ENCODE measurements at places on chromosomes 13 and 19. TPM values are rescaled to one million over a fixed set of nuclear protein-coding genes. Genes with fewer than 3 reads are reported as not detected.
A peak's percentile ranks its signal among the peaks of the same experiment; 100 is the strongest.

The ANKRD24 gene
- 1.2 TPM for polyA plus RNA-seq

The RANBP3 gene
- polyA plus RNA-seq, result 71.9 TPM

The KLK6 gene
- polyA plus RNA-seq, result 53.2 TPM

DNA sequence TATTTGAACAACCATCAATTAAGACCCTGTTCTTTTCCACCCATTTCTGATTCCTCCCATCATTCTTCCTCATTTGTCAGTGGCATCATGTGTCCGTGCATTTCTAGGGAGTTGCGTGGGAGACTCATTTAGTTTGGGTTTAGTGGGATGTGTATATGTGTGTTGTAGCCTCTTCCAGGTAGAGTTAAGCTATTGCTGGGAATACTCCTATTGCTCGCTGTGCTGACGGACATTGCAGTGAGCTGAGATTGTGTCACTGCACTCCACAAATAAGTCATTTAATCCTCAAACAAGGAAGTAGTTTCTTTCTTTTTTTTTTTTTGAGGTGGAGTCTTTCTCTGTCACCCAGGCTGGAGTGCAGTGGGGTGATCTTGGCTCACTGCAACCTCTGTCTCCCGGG, 42.2 kb upstream of the RCBTB2 start:
- DNase-seq, result no peak

GRCh38 chr19:12840091-12841079, 2.1 kb downstream of the MAST1 start:
- DNase-seq, result no peak

The CEACAM16 gene
- not detected for polyA plus RNA-seq

DNA sequence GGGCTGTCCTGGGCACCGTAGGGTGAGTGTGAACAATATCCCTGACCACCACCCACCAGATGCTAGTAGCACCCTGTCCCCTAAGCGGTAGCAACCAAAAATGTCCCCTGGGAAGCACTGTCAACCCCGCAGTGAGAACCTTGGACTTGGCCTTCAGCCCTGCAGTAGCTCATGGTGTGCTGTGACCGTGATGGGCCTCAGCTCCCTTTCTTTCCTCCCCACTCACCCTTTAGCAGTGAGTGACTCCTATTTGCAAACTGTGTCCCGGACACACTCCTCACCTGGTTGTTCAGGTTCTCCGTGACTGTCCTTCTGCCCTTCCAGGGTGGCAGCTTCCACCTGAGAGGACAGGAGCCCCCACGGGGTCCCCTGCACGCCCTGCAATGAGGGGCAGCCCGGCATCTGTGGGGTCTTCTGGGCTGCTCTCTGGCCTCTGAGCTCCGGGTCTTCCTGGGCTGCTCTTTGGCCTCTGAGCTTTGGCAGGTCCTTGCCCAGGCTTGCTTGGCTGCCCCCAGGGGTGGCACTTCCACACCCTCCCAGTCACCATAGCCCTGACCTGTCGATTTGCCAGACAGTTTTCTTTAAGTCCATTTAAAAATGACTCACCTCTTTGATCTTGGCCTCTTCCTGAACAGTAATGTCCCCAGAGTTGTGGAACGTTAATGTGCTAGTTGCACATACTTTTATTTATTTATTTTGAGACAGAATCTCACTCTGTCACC, 3.8 kb downstream of the KDM4B start:
- DNase-seq, result no peak

GRCh38 chr19:42226886-42227285, 6.8 kb downstream of the ZNF526 start:
- DNase-seq, result no peak

GRCh38 chr19:35670686-35671085, 4.4 kb downstream of the UPK1A start:
- DNase-seq, result no peak

The JSRP1 gene
- polyA plus RNA-seq, result 0.50 TPM

The ZNF234 gene
- 12.4 TPM for polyA plus RNA-seq

The ZNF708 gene
- polyA plus RNA-seq, result 14.5 TPM

DNA sequence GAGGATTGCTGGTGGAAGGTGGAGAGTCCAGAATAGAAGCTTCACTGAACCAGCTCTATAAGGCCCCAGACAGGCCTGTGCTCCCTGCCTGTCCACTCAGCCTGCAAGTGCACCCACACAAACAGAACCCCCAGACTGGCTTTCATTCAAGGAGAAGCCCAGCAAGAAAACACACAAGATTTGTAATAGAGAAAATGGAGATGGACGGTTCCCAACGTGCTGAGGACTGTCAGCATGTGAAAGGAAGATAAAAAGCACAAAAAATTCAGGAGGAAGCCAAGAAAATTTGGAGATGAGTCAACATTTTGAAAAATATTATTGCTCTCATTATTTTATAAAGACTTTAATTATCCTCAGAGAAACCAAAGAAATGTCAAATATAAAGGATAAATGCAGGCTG, 218.2 kb upstream of the SLC10A2 start:
- no peak for DNase-seq

GRCh38 chr19:6516659-6517291, 14.1 kb upstream of the TNFSF9 start:
- DNase-seq, result peak; percentile 77

GRCh38 chr13:79360095-79360494, 46.0 kb downstream of the RBM26 start:
- DNase-seq, result no peak

The CKAP2 gene
- polyA plus RNA-seq, result 63.7 TPM

The KIR2DL4 gene
- 0.05 TPM for polyA plus RNA-seq

DNA sequence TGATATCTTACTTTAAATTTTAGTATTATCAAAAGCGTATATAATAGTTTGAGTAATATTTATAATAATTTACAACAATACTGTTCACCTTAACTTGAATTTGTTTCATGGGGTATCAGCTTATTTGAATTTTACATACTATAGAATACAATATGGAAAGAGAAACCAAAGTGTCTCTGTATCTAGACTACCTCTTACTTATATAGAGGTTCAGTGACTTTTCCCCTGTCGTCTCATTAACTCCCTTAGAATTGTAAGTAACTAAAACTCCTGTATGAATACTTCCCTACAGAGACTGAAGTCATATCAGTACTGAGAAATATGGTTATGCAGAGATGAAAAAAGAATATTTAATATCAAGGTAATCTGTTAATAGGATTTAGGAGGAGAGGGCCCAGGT, 26.8 kb downstream of the COG6 start:
- DNase-seq, result no peak

The LYPD3 gene
- 2.2 TPM for polyA plus RNA-seq

The COMMD6 gene
- 260 TPM for polyA plus RNA-seq

- DNase-seq, result peak; percentile 12
Observed at GRCh38 chr13:62512194-62513141, 1096.8 kb upstream of the PCDH20 start.

The LPAR6 gene
- polyA plus RNA-seq, result 49.4 TPM

The OLFM4 gene
- 0.46 TPM for polyA plus RNA-seq

- no peak for DNase-seq
Observed at GRCh38 chr19:7861619-7862412, 12.4 kb downstream of the PRR36 start.

- DNase-seq, result no peak
Observed at GRCh38 chr13:26485786-26486185, 71.7 kb upstream of the WASF3 start.

The GGN gene
- 1.0 TPM for polyA plus RNA-seq

- no peak for DNase-seq
Observed at GRCh38 chr13:114065141-114065925, 67.1 kb downstream of the RASA3 start.

DNA sequence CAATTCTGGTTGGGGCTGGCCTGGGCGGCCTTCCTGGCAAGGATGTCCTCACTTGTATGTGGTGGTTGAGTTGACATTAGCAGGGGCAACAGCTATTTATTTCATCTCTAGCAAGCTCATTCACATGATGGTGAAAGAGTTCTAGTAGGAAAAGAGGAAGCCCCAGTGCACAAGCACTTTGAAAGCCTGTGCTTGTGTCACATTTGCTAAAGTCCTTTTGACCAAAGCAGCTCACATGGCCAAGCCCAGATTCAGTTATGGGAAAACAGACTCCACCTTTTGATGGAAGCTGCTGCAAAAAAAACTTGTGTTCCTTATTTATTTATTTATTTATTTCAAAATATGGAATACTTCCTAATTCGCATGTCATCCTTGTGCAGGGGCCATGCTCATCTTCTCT, 17.2 kb downstream of the GTF2F2 start:
- DNase-seq, result no peak

The ZNF564 gene
- polyA plus RNA-seq, result 14.4 TPM

The NKPD1 gene
- 0.10 TPM for polyA plus RNA-seq

GRCh38 chr19:616062-616700, 17.2 kb downstream of the POLRMT start:
- DNase-seq, result no peak

The RGCC gene
- polyA plus RNA-seq, result 11.7 TPM

The MYO1F gene
- 4.9 TPM for polyA plus RNA-seq

DNA sequence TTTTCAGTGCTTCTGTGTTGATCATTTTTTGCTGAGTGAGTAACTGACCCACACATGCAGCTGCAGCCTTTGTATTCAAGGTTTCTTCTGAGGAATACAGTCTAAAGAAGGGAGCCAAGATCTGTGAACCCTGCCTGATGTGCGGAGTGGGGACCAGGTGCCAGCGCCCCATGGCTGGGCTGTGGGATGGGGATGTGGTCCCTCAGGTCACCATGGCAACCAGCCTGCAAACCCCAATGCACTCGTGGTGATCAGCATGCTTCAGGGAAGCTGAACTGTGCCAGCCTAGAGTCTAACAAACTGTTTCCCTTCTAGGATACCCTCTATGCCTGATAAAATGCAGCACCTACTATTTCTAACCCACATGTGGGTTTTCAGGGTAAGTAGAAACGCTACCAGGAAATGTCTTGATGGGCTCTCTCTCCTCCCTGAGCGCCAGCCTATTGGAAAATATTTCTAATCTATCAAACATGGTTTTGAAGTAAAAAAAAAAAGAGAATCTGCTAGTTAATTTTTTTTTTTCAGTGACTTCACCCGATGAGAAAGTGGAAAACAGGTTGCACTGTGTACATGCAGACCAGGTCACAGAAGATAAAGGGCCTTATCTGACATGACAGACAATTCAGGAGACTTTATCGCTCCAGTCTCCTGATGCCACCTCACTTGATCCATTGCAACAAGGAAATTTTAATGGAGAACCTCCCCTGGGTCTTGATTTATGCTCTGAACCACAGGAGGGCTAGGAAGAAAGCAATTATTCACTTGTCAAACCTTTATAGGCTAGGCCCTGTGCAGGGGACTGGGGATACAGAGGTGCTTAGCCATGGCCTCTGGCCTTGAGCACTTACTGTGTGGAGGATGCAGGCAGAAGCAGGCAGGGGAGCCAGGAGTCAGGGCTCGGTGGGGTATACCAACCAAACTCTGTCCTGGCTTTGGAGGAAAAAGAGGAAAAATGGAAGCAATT, 51.1 kb downstream of the RASL11A start:
- no peak for DNase-seq

DNA sequence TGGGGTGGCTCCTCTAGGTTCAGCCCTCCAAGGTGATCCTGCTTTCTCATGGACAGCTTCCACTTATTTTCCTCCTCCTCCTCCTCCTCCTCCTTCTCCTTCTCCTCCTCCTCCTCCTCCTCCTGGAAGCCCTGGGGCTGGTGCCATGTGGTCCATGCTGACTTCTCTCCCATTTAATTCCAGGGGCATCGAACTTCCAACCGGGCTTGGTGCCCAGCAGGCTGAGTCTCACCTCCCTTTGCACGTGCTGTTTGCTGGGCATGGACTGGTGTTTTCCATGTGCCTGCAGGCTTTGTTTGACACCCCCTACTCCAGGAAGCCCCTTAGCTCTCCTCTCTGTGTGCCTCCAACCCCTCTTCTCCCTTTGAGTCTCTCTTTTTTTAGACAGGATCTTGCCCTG, 3.7 kb downstream of the MAST3 start:
- DNase-seq, result no peak

- no peak for DNase-seq
Observed at GRCh38 chr13:28597641-28598040, 61.3 kb upstream of the POMP start.

- peak; percentile 40 for DNase-seq
Observed at GRCh38 chr13:46896341-46897137, at the start of gene HTR2A. TSS of gene HTR2A (minus strand) at chr13:46897053. CDS start at chr13:46895906, 1,147 bp downstream.

DNA sequence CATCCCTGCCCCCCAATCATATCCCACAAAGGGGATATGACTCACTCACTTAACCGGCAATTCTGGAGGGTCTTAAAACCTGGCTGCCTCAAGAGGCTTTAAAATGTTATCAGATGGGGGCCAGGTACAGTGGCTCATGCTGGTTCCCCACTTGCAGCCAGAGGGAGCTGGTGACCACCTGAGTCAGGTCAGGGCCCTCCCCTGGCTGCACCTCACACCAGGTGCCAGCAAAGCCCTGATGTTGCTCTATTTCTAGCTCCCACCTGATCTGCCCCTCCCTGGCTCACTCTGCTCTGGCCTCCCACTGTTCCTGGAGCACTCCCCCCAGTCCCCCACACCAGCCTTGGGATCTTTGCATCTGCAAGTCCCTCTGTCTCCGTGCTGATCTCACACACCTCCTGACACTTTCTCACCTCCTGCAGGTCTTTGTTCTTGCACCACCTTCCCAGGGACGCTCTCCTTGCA, 14.2 kb downstream of the HPN start:
- no peak for DNase-seq

The MCEMP1 gene
- 0.11 TPM for polyA plus RNA-seq

The ZNF154 gene
- 30.9 TPM for polyA plus RNA-seq

The TEX101 gene
- not detected for polyA plus RNA-seq

GRCh38 chr13:31595563-31595962, 143.8 kb upstream of the RXFP2 start:
- no peak for DNase-seq
